ENCODE measurements at places on chromosomes 1 and 21. TPM values are rescaled to one million over a fixed set of nuclear protein-coding genes. Genes with fewer than 3 reads are reported as not detected.

SYT2 gene
- not detected for total RNA-seq

RAB7B gene
- total RNA-seq, result 3.4 TPM

OR2L5 gene
- not detected for total RNA-seq

ASTN1 gene
- total RNA-seq, result under 0.01 TPM

PRAMEF8 gene
- not detected for total RNA-seq

SPATA6 gene
- total RNA-seq, result 2.4 TPM

HSD3B1 gene
- total RNA-seq, result not detected

OLIG2 gene
- not detected for total RNA-seq

STMN1 gene
- total RNA-seq, result 278 TPM

RHEX gene
- not detected for total RNA-seq

LIPI gene
- not detected for total RNA-seq

ERICH3 gene
- not detected for total RNA-seq

KRTAP7-1 gene
- not detected for total RNA-seq

TNFRSF25 gene
- 5.2 TPM for total RNA-seq

DISP1 gene
- 3.0 TPM for total RNA-seq

PLPPR5 gene
- under 0.01 TPM for total RNA-seq

OR2T33 gene
- total RNA-seq, result not detected

WNT4 gene
- not detected for total RNA-seq

PRKAA2 gene
- total RNA-seq, result 1.2 TPM

TMEM82 gene
- not detected for total RNA-seq

SLC1A7 gene
- not detected for total RNA-seq

TMEM51 gene
- 6.6 TPM for total RNA-seq

Data from bronchus fibroblast of lung (primary cell).